CD4-positive, alpha-beta T cell treated with Interleukin-15 for 1 hour (primary cell): ENCODE measurements at places on chromosomes 13 and 19.

GRCh38 chr19:8113017-8113416 lies 36.4 kb downstream of the FBN3 start:
- DNase-seq = no peak

DNA sequence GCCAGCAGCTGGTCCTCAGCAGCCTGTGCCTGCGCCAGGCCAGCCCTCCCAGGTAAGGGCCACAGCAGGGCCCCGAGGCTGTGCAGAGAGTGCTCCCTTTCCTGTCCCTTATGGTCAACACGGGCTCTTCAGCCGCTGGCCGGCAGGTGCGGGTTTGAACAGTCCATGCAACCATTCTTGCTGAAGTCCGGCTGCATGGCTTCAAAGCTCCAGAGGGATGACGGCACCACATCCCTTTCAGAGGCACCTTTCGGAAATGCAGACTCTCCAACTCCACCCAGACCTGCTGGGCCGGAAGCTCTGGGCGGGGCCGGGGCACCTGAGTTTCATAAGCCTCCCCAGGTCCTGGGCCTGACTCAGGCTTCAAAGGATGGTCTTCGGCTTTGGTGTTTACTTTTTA lies 81.3 kb downstream of the SPACA7 start:
- DNase-seq = no peak

GRCh38 chr19:19217099-19217498 lies 5.3 kb downstream of the NCAN start:
- DNase-seq = no peak

DNA sequence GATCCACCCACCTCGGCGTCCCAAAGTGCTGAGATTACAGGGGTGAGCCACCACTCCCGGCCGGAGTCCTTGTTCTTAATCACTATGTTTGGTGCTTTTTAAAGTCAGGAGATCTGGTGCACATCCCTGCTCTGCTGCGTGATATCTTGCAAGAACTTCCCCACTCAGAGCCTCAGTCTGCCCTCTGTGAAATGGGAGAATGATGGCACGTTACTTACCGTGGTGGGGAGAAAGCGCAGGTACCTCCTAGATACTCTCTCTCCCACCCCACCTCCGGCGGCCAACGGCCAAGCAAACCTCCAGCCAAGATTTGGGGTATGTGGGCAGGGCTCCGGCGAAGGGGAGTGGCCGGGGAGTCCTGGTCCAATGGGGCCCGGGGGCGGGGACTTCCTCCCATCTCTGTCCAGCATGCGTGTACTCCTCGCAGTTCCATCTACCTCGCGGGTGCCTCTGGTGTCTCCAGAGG lies at the start of gene RYR1:
TSS of gene RYR1 (plus strand) at position 424 of the 466 bp plus-strand sequence. CDS start 139 bp downstream, outside the sequence.
- peak; percentile 51 for DNase-seq

DNA sequence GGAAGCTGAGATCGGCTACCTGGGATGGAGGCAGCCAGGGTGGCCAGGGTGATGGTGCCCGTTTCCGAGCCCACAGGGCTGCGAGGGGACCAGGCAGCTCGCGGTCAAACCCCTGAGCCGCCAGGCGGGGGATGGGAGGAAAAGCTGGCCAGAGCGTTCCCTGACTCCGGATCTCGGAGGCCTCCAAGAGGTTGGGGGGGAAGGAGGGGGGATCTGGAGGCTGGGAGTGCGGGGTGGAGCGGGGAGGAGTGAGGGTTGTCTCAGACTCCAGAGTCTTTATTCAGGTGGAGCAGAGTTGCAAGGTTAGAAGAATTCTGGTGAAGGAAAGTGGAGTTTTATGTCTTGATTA lies 1.1 kb downstream of the CACNG7 start:
- no peak for DNase-seq

GRCh38 chr13:28338006-28338574 lies 156.8 kb downstream of the FLT1 start:
- DNase-seq = no peak

DNA sequence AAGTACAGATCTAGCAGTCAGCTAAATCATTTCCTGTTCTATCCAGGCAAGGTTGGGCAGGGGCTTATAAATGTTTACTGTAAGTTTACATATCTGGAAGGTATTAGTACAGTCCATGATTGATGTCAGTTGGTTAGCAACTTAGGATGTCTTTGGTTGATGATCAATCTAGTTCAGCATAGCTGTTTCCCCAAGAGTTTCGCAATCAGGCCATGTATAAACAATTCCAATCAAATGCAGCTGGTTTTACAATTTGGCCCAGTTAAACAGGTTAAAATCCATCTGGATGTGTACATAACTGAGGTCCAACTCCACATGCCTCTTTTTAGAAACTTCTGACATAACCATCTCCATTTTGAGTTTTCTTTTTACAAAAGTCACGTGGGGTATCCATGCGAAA lies 6.9 kb downstream of the ZNF221 start:
- no peak for DNase-seq

- no peak for DNase-seq
Measured at GRCh38 chr19:7997809-7998480, 7.5 kb downstream of the ELAVL1 start.

- peak; percentile 54 for DNase-seq
Measured at GRCh38 chr19:41641879-41642485, 15.1 kb upstream of the CEACAM4 start.

GRCh38 chr13:96575423-96576320 lies 418.6 kb downstream of the OXGR1 start:
- no peak for DNase-seq

- DNase-seq = no peak
Measured at GRCh38 chr19:46067691-46068090, 26.9 kb upstream of the IGFL4 start.

DNA sequence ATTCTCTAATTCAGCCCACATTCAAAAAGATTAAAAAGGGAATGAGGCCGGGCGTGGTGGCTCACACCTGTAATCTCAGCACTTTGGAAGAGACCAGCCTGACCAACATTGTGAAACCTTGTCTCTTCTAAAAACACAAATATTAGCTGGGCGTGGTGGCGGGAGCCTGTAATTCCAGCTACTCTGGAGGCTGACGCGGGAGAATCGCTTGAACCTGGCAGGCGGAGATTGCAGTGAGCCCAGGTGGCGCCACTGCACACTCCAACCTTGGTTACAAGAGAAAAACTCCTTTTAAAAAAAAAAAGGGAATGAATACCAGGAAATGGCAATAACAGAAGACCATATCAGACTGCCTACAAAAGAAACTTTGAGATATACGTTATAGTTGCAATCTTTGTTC lies 1244.5 kb downstream of the PCDH9 start:
- no peak for DNase-seq

GRCh38 chr13:112103961-112104880 lies 37.3 kb downstream of the SOX1 start:
- DNase-seq = no peak

DNA sequence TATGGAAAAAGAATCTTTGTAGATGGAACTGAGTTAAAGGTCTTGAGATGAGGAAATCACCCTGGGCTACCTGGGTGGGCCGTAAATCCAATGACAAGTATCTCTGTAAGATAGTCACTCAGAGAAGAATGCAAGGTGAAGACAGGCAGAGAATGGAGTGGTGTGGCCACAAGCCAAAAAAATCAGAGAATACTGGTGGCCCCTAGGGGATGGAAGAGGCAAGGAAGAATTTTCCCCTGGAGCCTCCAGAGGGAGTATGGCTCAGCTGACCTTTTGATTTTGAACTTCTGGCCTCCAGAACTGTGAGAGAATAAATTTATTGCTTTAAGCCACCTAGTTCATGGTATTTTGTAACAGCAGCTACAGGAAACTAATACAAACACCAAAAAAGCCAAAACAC lies 32.7 kb upstream of the CSNK1A1L start:
- no peak for DNase-seq

- DNase-seq = no peak
Measured at GRCh38 chr19:43425567-43426392, 11.1 kb downstream of the TEX101 start.

- DNase-seq = no peak
Measured at GRCh38 chr19:18137242-18137641, 15.7 kb upstream of the PIK3R2 start.

GRCh38 chr13:110560601-110561343 lies 750 bp downstream of the RAB20 start:
- no peak for DNase-seq

DNA sequence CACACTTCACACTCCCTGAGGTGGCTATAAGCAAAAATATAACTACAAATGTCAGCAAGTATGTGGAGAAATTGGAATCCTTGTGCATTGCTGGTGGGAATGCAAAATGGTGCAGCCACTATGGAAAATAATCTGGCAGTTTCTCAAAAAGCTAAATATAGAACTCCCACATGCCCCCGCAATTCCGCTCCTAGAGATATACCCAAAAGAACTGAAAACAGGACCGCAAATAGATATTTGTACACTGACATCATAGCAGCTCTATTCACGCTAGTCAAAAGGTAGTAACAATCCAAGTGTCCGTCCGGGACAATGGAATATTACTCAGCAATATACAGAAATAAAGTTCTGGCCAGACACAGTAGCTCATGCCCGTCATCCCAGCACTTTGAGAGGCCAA lies 31.5 kb upstream of the TPM4 start:
- no peak for DNase-seq

- DNase-seq = no peak
Measured at GRCh38 chr13:81017513-81018152, 676.7 kb upstream of the SPRY2 start.

DNA sequence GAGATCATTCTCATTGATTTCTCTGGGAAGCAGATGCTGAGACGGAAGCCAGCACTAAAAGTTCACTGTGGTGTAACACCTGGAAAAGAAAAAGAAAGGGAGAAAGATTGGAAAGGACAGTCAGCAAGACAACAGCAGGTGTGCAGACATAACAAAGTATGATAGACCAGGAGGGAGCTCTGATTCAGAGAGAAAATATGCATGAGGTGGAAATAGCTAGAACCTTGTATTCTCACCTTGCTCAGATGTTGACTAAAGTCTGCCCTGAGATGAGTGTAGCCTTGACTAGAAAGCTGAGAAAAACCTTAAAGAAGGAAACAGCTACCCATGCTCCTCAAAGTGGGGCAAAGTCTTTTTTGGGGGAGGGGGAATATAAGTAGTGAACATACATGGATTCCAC lies 1711.8 kb downstream of the EFNB2 start:
- DNase-seq = no peak

- no peak for DNase-seq
Measured at GRCh38 chr13:95292622-95293021, 8.6 kb downstream of the ABCC4 start.

- DNase-seq = no peak
Measured at GRCh38 chr19:16111909-16112752, 442 bp downstream of the RAB8A start.

- no peak for DNase-seq
Measured at GRCh38 chr19:2764945-2765344, 18.1 kb downstream of the SGTA start.

DNA sequence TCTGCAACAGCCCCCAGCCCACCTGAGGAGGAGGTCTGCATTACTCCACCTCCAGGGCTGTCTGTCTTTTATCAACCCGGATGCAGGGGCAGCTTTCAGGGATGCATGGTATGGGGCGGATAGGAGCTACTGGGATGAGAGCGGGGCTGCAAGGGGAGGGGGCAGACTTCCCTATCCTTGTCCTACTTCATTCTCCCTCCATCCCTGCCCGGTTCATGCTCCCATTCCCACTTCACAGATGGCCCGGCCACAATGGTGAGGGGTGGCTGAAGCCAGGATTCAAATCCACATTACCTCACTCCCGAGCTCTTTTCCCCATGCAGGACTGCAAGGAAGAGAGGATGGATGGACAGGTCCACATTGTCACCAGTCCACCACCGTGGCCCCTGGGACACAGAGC lies 40.5 kb upstream of the VSTM2B start:
- DNase-seq = no peak

DNA sequence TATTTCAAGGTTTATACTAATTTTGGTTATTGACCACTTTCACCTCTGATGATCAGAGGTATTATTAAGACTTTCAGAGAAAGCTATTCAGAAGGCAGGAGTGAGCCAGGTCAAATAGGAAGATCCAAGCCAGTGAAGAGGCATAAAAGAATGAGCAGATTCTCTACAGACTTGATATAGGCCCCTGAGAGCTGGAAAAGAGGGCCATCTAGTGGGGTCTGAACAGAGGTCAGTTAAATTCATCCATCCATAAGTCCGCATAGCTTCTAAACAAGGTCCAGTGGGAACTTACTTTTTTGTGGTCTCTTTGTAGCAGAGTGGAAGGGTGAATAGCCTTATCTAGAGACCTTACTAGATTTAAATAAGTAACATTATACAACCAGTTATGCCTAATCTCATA lies 126.6 kb upstream of the UFM1 start:
- no peak for DNase-seq

GRCh38 chr13:102555914-102556553 lies 40.8 kb upstream of the TPP2 start:
- DNase-seq = no peak

DNA sequence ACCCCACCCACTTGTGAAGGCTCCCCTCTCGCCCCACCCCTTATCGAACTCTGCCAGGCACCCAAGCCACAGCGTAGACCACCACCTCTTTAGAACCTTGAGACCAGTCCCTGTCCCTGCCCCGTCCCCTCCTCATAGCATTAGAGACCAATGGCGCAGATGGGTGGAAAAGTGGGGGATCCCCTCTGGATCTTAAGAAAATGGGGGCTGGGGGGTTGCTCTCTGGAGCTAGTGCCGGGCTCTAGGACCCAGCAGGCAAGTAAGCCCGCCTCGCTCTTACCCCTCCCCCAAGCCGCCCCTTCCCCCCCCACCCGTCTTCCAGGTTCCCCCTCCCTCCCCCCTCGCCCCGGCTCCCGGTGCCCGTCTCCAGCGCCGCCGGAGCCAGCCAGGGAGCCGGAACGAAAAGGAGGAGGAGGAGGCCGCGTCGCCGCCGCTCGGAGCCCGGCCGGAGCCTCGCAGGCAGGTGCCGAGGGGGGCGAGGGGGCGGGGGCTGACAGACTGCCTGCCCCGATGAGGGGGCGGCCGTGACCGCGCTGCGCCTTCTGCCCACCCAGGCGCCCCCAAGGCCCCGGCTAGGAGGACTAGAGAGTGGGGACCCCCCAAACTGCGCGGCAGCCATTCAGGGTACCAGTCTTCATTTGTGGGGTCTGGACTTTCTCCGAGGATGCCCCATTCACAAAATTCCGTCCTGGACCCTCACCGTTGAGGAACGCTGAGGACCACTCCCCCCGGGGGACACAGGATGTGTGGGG lies at the start of gene SPRED3:
TSS of gene SPRED3 (plus strand) at position 349 of the 752 bp plus-strand sequence. CDS start 1,606 bp downstream, outside the sequence.
- DNase-seq = no peak

DNA sequence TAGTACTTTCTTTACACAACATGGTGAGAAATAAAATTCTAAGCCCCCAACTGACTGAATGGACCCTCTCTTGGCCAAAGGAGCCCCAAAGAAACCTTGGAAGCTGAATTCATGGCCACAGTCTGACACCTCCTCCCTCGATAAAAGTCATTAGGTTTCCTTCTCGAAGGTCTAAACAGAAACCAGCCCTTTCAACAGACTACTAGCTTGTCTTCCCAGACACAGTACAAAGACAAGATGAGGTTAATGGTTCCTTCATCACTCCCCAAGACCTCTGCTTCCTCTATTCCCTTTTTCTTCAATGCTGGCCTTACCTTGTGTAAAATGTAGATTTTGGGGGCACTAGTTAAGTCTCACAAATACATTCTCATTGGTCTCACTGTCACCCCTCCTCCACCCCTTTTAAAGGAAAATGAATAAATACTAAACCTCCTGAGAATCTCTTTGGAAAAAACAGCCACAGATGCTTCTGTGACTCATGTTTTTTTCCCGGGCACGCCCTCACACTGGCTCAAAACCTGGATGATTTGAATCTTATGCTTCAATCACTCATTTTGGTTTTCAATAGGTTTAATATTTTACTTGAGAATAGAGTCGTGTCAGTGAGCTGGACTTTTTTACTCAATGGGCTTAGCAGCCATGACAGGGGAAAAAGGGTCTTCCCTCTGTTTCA lies 65.8 kb upstream of the MED4 start:
- DNase-seq = no peak

GRCh38 chr13:106753251-106753650 lies 185.3 kb upstream of the ARGLU1 start:
- no peak for DNase-seq
